ENCODE measurements at places on chromosomes 6 and 20.

DNA sequence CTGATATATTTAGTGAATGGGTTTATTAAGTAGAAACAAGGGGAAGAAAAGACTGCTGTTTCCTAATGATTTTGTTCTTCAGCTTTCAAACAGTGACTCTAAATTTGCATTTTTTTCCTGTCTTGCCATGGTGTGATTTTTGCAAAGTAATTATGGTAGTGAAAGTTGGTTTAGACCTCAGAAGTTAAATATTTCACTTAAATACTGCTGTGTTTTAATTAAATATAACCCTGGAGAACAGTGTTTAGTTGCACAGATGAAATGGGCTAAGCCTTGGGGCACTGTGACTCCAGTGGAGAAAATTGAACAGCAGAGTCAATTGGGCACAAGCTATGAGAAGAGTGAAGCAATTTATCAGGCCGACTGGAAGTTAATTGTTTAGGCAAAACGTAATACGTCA, 111.1 kb upstream of the MCHR2 start:
- no peak for DNase-seq

- DNase-seq = no peak
Observed at GRCh38 chr6:16162003-16162402, 33.1 kb downstream of the MYLIP start.

- no peak for DNase-seq
Observed at GRCh38 chr6:119834418-119834817, 484.9 kb upstream of the MAN1A1 start.

DNA sequence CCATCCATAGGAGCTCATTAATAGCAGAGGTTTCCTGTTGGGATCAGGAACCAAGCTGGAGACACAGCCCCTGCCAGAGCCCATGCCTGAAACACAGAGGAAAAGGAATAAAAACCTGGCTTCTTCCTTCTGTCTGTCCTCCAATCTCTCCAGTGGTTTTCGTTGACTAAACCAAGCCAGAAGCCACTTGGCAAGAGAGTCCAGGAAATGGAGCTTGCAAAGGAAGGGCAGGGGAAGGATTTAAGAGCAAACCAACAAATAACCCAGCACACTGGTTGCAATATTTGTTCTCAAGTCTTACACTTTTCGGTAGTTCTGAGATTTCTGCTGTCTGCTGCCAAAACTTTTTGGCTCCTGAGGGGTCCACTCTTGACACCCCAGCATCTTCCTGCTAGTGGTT, 137.0 kb upstream of the BMP2 start:
- DNase-seq = no peak

GRCh38 chr6:6221787-6222535, 98.5 kb downstream of the F13A1 start:
- no peak for DNase-seq

DNA sequence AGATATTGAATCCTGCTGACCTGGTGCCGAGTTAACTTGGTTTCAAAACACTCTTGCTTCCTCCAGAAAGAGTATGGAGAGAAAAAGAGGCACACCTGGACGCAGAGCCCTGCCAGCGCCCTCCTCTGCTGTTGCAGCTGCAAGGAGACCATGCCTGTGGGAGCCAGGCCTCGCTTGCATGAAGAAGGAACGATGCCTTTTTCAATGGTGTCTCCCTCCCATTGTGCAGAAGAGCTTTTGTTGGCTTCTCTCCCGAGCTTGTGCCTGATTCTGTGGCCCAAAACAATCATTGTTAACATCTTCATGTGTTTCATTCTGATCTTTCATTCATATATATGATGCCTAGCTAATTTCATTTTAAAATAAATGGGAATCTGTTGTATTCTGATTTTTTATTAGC, 98.1 kb downstream of the FAM120B start:
- peak; percentile 43 for DNase-seq

DNA sequence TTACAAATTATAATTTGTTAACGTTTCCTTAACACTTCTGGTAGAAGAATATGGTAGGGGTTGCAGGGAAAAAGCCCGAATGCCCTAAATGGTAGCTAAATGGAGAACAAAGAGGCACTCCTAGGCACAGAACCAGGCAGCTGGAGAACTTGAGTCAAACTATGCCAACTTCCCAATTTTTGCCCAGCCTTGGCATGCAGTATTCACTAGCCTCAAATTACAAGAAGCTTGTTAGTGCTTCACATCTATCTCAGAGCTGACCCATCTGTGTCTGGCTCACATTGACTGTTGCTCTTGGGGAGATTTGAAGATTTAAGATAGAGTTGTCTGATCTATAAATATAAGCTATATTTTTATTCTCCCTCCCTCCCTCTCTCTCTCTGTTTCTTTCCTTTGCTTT, 19.4 kb upstream of the LRFN2 start:
- DNase-seq = no peak

- DNase-seq = peak; percentile 13
Observed at GRCh38 chr6:145278163-145278807, 457.0 kb downstream of the EPM2A start.

DNA sequence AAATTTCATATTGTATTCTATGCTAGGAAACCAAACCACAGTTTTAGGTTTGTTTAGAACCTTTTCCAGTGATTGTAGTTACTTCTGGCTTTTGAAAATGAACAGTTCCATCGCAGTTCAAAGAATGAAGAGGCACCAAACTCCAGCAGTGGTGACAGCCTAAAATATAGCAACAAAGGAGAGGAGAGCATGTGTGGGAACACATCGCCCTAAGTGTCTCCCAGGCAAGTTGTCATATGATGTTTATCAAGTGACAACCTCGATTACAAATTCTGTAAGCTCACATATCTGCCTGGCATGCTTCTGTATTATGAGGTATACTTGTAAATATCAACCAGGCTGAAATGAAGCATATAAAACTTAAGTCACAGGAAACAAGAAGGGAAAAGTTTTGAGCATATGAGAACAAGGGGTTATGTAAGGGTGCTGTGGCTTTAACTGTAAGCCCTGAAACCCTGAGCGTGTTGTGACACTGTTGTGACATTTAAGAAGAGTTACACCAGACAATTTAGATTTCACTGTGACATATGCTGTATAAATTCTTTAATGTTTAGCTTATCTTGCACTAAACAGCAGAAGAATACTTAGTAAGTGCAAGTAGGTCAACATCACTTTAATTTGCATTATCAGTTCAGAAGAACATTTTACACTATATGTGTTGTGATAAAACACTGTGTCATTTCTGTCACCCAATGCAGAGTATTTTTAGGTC, 29.1 kb upstream of the FBXL4 start:
- DNase-seq = no peak

GRCh38 chr6:56938649-56939191, 16.2 kb upstream of the BEND6 start:
- peak; percentile 99 for DNase-seq

- no peak for DNase-seq
Observed at GRCh38 chr6:108591040-108591816, 30.5 kb downstream of the FOXO3 start.

DNA sequence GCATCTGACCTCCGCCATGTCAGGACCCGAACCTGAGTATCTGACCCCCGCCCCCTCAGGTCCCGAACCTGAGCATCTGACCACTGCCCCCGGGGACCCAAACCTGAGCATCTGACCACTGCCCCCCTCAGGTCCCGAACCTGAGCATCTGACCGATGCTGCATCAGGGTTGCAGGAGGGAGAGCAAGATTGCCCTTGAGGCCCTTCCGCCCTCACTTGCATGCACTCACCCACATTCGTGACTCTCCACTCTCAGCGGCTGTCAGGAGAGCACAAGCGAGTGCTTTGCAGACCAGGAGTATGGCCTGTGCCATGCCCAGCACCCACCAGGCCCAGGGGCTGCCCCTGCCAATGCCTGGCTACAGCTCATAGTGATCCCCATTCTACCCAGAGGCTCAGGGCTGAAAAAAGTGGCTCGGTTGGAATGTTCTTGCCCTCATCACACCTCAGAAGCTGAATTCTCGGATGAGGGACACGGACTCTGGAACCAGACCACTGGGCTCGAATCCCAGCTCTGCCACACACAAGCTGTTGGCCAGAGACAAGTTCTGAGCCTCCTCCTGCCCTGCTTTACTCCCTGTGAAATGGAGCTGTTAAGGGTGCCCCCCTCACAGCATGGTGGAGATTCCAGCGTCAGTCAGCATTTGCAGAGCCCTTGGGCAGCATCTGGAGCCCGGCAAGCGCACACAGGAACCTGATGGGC, 82.1 kb downstream of the DLL1 start:
- DNase-seq = no peak

DNA sequence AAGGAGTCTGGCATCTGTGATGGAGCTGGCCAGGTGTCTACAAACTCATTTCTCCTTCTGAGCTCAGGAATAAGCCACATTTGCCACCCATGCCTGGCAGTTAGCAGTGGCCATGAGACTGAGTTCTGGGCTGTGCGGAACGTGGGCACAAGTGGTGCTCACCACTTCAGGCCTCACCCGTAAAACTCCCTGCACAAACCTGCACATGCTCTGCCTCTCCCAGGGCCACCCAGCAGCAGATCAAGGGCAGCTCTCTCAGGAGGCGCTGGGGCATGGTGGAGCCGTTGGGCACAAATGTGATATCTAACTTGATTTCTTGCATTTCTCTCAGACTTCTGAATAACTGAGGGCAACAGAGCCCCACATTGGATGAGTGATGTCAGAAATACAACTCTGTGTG, 269.5 kb downstream of the HIVEP2 start:
- DNase-seq = no peak

DNA sequence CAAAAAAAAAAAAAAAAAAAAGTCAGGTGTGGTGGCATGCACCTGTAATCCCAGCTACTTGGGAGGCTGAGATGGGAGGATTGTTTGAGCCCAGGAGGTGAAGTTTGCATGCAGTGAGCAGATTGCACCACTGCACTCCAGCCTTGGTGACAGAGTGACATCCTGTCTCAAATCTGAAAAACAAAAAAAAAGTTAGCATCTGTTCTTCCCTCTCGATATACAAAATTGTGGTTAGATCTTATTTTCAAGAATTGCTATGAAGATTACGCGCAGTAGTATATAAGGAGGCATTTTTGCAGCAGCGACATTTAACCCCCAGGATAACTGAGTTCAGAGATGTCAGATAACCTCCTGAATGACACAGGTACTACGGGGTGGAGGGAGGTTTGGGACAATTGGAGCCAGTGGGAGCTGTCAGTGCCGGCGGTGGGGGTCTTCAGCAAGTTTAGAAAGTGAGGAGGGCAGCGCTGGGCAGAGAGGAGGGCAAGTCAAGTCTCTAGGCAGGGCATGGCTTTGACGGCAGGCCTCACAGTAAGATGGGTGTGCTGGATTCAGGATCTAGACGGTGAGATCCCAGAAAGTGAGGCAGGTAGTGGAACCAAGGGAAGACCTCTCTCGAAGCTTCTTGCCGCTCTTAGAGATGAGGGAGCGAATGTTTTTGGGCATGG, 26.2 kb upstream of the MRPS18A start:
- DNase-seq = no peak

DNA sequence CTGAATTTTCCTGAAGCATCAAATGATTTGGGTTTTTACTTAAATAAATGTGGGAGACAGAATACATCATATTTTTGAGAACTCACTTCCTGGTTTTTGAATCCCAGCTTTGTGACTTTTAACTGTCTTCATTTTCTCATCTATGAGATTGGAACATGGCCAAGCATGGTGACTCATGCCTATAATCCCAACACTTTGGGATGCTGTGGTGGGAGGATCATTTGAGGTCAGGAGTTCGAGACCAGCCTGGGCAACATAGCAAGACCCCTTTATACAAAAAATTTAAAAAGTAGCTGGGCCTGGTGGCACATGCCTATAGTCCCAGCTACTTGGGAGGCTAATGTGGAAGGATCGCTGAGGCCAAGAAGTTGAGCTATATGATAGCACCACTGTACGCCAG, 122.3 kb downstream of the QKI start:
- peak; percentile 38 for DNase-seq

GRCh38 chr6:150273457-150274309, 95.1 kb upstream of the IYD start:
- peak; percentile 75 for DNase-seq

GRCh38 chr6:53857318-53858094, 62.7 kb downstream of the LRRC1 start:
- DNase-seq = no peak

- DNase-seq = no peak
Observed at GRCh38 chr6:91271807-91272206, 684.9 kb upstream of the MAP3K7 start.

GRCh38 chr6:53476964-53477363, 67.9 kb downstream of the GCLC start:
- no peak for DNase-seq

DNA sequence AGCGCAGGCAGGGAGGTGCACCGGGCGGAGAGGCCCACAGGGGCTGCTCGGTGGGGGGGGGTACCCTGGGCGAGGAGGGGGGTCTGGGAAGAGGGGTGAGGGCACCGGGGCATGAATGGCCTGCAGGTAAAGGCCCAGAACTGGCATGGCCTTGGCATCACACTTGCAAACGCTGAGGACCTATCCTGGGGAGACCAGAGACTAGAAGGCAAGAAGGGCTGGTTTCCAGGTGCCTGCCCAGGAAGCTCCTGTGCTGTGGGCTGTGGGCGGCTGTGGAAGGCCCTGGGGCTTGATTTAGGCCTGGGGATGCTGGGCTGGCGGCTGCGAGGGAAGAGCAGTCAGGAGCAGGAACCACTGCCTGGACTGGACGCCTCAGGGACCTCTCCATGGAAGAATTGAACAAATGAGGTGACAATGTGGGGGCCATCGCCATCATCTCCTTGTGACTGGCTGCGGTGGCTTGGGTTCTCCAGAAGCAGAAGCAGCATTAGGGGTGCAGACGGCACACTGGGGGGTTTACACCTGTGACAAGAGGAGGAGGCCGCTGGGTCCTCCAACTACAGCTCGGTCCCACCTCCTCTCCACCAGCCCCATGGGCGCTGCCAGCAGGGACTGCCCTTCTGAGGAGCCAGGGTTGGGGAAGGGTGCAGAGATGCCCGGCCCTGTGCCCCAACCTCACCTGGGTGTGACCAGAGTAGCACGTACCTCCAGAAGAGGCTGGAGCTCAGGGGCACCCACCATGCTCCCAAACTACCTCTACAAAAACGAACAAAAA, 32.1 kb upstream of the IRF4 start:
- no peak for DNase-seq

DNA sequence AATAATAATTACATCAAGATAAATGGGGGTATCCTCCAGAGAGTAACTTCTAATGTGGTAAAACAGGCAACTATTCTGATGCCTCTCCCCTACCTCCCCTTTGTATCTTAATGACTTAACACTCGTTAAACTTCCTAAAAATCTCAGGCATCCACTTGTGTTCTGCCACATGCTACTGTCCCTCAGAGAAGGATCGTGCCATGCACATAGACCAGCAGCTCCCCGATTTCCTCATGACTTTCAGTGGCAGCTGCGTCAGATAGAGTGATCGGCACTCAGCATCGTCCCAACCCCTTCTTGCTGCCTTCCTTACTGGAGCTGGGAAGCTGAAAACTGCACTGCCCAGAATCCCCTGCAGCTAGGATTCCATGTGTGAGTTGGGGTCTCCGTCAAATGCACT, 32.1 kb downstream of the RIPOR2 start:
- DNase-seq = no peak

DNA sequence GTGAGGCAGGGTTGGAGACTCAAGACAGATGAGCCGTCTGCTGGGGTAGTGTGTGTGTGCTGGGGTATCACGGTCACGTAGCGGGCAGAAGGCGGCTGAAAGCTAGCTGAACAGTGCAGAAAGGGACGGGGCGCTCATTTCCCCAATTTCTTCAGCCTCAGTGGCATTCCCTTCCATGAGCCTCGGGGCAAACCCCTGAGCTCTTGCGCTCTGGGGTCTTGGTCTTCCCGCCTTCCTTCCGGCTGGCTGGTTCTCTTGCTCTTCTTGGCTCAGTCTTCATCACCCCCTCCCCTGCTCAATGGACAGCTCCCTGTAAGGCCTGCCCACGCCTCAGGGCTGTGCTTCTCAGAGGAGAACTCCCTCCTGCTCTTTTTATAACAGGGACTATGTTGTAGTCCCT, 15.5 kb upstream of the TMEM181 start:
- no peak for DNase-seq

GRCh38 chr20:3678856-3679720, 2.7 kb downstream of the ADAM33 start:
- no peak for DNase-seq

Measured in astrocyte of the spinal cord (primary cell).